GM10248 (cell line): ENCODE measurements at places on chromosomes 3 and 15.

GRCh38 chr15:68637767-68638404 is 59.1 kb downstream of the CORO2B start:
- DNase-seq = no peak

GRCh38 chr3:65979162-65979561 is 59.6 kb downstream of the MAGI1 start:
- DNase-seq = no peak

- DNase-seq = no peak
Measured at GRCh38 chr3:11195721-11196332, 41.5 kb downstream of the HRH1 start.

- DNase-seq = no peak
Measured at GRCh38 chr15:69689133-69689532, 236.5 kb downstream of the RPLP1 start.

- DNase-seq = no peak
Measured at GRCh38 chr15:25670025-25670554, 193.0 kb downstream of the ATP10A start.

GRCh38 chr3:60434950-60435349 is 816.3 kb downstream of the FHIT start:
- no peak for DNase-seq

DNA sequence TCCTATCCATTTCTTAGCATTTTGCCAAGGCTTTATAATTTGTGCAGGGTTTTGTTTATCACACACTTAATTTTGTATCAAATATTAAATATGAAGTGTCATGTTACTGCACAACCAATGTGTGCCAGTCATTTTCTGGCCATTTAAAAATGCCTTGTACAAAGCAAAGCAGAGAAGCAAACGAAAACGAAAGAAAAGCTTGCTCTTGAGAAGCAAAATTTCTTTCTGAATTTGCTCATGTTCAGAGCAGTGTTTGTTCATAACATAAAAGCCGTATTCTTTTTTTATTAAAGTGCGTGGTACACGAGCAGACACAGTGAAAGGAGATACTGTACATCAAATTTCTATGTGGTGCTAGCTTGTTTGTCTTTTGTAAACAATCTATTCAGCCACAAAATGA is 792.6 kb downstream of the NAALADL2 start:
- DNase-seq = no peak

GRCh38 chr15:71393383-71393782 is 278.1 kb downstream of the THSD4 start:
- DNase-seq = no peak

GRCh38 chr3:4290272-4290893 is 12.8 kb upstream of the SETMAR start:
- peak; percentile 18 for DNase-seq

GRCh38 chr3:140242818-140243276 is 307.9 kb downstream of the CLSTN2 start:
- no peak for DNase-seq

- DNase-seq = no peak
Measured at GRCh38 chr3:118833075-118833474, 201.6 kb downstream of the IGSF11 start.

- DNase-seq = no peak
Measured at GRCh38 chr3:113514265-113514769, 639 bp downstream of the SPICE1 start.

- DNase-seq = no peak
Measured at GRCh38 chr15:40328751-40329150, 5.3 kb downstream of the INAFM2 start.

- DNase-seq = no peak
Measured at GRCh38 chr3:172989373-172989772, 151.7 kb downstream of the SPATA16 start.

DNA sequence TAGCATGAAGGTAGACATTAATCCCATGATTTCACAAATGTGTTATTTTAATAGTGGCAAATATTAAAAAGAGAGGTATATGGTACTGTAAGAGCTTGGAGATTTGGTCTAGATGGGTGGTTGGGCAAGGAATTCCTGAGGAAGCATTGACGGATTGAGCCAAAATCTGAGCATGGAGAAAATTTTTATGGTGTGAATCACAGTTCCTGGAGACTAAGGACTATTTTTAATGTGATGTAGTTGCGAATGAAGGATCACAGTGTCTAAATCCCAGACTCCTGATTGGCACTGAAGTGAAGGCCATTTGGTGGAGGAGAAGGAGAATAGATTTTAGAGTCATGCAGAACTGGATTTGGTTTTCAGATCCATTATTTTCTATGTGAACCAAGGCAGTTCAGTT is 188.7 kb upstream of the FEZF2 start:
- DNase-seq = no peak

GRCh38 chr15:29095746-29096145 is 173.9 kb downstream of the NSMCE3 start:
- DNase-seq = no peak

- DNase-seq = no peak
Measured at GRCh38 chr15:31516440-31516839, 189.8 kb downstream of the KLF13 start.

GRCh38 chr15:36392676-36393266 is 186.7 kb upstream of the CDIN1 start:
- DNase-seq = no peak

DNA sequence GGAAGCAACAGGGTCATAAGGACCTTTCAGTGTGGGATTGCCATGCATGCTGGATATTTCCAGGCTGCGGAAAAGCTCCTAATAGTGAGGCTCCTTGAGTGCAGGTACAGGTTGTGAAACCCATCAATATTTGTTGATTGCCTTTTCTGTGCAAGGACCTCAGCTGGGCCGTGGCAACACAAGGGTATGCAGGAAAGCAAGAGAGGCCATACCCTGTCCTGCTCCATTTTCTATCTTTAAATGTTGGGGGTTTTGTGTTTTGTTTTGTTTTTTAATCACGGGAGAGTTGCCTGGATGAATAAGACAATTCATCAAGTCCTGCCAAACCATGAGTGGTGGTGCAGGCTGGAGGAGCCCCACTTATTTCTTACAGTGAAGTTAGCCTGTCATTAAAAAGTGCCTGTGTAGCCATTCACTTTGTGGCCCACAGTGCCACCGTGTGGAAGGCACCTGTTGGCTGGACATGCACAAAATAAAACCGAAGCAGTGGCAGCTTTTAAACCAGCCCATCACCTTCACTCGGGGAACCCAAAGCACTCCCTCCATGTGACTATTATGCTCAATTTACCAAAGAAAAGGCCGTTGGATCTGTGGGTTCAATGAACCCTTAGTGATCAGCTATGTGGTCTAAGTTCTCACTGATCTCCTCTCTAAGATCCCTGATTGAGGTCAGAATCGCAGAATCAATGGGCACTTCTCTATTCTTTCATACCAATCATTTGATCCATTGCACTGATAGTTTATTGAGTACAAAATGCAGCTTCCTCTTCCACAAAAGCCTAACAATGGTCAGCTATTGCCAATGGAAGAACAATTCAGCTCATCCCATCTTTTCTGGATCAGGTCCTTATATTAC is 42.2 kb downstream of the CLDN18 start:
- DNase-seq = peak; percentile 42
